ENCODE measurements at places on chromosomes 1 and 21.

- no peak for DNase-seq
Observed at GRCh38 chr1:83689921-83690868, 308.7 kb downstream of the TTLL7 start.

DNA sequence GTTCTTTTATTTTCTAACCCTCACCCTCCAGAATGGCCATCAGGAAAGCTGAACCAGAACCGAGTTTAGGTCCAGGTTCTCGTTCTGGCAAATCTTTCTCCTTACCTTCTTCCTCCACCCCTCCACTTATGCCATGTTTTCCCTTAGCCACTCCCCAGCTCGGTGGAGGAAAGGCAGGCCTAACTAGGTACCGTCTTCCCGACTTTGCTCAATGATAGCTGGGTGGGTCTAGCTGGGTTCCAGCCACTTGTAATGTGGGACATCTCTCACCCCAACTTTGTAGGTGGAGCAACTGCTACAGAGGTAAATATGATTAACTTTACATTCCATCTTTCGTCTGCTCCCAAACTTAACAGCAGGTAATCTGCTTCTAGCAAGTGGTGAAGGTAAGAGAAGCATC lies 646 bp downstream of the BNIPL start:
- DNase-seq, result no peak

GRCh38 chr1:225818229-225818628 lies 8.3 kb downstream of the EPHX1 start:
- DNase-seq, result no peak

- DNase-seq, result no peak
Observed at GRCh38 chr1:110234691-110235090, 24.6 kb downstream of the KCNC4 start.

- DNase-seq, result no peak
Observed at GRCh38 chr1:221829327-221830015, 87.6 kb upstream of the DUSP10 start.
